Activated T-helper 1 cell treated with Interleukin-2 at 50 U/mL for 16 hours (primary cell): ENCODE measurements at places on chromosomes 16 and 17.

DNA sequence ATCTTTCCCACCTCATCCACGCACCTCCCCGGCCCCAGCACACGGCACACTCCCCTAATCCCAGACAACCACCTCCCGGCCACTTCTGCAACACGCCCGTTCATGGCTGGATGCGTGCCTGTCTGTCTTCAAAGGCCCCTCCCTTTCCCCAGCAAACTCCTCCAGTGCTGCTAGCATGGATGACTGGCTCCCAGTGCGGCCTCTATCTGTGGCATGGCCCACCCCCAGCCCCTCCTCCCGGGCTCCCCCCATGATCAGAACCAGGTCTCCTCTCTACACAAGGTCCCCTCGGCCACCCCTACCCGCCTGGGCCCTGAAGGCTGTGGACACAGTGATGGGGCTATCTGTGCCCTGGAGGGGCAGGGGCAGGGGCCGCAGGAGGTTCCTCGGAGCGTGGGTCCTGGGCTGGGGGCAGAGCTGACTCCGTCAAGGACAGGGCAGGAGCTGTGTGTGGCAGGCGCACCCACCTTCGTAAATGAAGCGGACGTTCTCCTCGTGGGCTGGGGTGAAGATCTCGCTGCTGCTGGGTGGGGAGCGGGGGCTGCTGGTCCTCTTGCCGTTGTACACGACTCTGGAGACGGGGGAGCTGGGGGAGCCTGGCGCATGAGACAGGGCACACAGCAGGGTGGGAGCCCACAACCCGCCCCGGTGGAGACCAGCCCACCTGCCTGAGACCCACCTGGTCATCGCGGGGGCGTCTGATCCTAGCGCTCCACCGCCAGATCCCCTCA lies 9.1 kb downstream of the MCRIP1 start:
- DNase-seq = no peak

DNA sequence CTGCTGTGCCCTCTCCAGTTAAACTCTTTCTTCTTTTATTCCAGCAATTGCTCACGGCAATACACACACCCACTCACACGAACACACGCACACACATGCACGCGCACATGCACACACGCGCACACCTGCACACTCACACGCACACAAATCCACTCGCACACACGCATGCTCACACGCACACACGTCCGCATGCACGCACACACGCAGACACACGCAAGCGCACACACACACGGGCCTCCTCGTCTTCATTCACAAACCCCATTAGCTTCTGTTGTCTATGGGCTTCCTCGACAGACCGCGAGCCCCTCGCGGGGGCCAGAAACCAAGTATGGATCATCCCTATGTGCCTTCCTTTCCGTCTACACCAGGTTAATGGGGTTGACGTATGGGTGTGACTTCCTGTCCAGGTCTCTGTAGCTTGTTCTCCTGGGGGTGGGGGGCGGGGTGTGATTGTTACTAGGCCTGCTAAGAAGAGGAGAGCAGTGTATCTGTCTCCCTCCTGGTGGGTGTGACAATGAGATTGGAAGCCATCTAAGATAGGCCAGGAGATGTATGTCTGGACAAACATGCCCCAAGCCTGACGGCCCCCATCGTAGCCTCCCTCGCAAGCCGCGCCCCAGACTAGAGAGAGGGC lies 670 bp upstream of the CTF1 start:
- no peak for DNase-seq

DNA sequence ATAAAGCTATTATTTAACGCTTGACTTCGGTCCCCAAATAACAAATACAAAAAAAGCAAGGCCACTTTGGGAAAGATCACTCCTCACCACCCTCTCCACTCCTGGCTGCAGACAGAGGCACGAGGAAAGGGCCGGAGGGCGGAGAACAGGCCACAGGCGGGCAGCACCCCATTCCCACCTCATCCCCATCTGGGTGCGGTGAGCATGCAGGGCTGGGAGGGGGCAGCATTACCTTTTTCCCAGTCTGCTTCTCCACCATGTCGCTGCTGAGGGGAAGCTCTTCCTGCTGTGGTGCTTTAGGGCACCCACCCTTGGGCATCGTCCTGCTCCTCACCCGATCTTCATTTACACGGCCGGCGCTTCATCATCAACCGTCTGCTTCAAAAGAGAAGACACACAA lies 99.2 kb downstream of the ZNF778 start:
- DNase-seq = no peak

- DNase-seq = no peak
Observed at GRCh38 chr16:65644821-65645220, 523.0 kb upstream of the CDH11 start.

- DNase-seq = no peak
Observed at GRCh38 chr17:63824362-63824761, 2.9 kb upstream of the PSMC5 start.

DNA sequence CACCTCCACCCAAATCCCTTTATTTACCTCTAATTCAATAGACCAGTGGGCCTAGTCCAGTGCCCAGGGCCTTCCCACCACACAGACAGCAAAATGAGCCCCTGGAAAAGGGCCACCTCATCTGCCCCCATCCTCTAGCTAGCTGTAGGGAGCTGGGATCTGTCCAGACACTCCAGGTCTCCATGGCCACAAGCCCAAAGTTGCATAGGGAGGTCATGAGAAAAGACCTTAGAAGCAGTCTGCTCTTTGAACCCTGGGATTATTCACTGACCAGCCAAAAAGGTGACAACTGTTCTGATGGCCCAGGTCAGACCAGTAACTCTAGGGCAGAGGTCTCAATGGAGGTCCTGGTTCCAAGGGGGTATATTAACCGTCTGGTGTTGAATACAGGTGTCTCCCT lies 2.0 kb downstream of the CUEDC1 start:
- DNase-seq = no peak

- DNase-seq = no peak
Observed at GRCh38 chr16:60674241-60674640, 1362.0 kb downstream of the CDH8 start.
